Fibroblast of upper back skin (primary cell): ENCODE measurements at places on chromosomes 4 and X.

GRCh38 chrX:77453190-77453589, 6.0 kb downstream of the FGF16 start:
- DNase-seq, result no peak

GRCh38 chr4:144449611-144450010, 196.3 kb upstream of the HHIP start:
- DNase-seq, result peak; percentile 53

DNA sequence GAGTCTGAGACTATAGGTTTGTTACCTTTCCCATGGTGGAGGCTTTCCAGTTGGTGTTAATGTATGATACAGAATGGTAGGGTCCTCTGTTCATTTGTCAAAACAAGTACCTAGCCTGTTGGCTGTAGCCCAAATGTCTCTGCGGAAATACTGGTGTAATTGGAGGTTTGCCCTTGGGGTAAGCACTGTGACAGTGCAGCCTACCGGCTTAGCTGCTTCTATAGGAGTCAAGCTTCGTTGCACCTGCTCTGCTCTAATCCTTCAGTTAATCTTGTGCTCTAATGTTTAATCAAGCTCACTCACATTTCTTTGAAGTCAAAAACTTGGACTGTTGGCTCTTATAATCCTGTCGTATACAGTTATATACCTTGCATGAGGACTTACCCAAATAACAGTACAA, 203.4 kb downstream of the CCNG2 start:
- no peak for DNase-seq

GRCh38 chrX:63765712-63766111, 19.3 kb downstream of the ARHGEF9 start:
- DNase-seq, result no peak

DNA sequence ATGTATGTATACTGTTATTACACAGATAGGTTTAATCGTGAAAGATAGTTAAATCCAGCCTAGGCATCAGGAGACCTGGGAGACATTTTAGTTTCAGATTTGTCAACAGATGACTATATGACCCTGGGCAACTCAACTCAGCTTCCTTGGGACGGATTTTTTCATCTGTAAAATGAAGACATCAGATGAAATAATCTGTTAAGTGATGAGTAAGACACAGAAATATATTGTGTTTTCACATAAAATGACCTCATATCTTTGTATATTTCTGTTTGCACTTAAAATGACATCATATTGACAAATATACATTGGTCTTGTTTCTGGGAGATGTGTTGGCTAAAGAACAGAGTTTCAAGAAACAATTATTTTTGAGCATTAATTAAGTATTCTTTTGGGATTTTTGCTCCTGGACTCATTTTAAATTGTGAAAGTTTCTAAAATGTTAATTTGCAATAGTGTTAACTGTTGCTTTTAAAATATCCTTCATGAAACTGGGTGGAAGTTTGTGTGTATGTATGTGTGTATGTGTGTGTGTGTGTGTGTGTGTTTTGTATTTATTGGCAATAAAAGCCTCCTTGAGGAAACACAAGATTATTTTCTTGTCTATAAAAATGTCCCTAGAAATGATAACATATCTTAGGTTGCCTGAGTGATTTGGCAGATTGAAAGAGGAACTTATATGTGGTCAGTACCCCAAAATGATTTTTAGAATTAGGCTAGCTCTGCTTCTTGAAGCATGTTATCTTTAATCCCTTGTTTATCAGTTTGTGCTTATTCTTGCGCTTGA, 29.1 kb upstream of the MMAA start:
- DNase-seq, result no peak

DNA sequence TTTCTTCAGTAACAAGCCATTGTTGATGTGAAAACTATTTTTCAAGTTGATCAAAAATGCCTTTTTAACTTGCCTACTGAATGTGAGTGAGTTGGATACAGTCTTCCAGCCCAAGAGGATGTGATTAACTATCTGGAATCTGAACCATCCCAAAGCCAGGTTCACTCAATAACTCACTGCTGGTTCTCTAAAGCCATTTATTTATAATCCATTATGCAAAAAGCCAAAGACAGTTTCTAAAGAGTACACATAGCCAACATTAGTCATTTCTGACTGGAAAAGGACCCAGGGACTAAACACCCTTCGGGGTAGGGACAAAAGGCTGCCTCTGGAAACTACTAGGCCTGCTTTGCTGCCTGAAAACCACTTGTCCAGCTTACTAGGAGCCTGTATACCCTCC, 109.6 kb downstream of the SHROOM4 start:
- peak; percentile 59 for DNase-seq

DNA sequence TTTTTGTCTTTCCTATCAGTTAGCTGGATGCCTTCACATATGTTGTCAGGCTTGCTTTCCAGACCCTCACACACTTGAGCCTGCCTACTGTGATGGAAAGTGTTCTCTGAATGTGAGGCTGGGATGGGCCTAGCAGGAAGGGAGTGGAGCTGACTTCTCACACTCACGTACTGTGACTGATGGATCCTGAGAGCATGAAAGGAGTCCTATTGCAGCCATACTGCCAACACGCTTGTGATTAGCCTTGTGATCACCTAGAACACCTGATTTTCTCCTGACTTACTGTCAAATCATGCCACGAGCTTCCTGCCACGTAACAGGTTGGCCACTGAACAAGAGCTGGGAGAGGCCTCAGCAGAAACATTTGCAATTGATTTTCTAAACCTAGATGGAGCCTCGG, 49.9 kb downstream of the ACOX3 start:
- no peak for DNase-seq

DNA sequence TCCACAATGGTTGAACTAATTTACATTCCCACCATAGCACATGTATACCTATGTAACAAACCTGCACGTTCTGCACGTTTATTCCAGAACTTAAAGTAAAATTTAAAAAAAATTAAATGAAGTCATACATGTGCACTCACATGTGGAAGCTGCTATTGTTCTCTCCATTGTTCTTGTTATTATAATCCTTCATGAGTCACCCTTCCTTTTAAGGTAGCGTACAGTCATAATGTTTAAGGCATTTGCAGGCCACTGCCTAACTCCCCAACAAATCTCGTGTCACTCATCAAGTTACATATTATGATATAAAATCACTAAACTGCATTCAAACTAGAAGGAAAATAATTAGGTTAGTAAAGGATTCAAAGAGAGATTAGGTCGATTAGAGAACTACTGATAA, 63.6 kb downstream of the SLC7A11 start:
- peak; percentile 35 for DNase-seq

GRCh38 chr4:48015678-48016077, 803 bp downstream of the CNGA1 start:
- no peak for DNase-seq

- no peak for DNase-seq
Measured at GRCh38 chr4:175927121-175927520, 115.1 kb upstream of the GPM6A start.

DNA sequence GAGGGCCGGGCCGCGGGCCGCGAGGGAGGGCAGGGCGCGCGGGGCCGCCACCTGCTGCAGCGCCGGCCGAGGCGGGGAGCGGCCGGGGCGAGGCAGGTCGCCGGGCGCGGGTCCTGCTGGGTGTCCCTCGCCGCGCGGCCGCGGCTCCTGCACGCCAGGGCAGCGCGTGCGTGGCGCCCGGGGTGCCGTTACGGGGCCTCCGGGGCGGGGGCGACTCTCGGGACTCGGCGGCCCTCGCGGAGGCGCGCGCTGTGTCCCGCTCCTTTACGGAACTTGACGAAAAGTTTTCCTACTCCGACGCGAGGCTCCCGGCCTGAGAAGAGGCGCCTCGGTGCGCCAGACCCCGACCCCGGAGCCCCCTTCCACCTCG, 329 bp downstream of the TBC1D14 start:
- no peak for DNase-seq

GRCh38 chr4:163701916-163702315, 207.4 kb downstream of the TMA16 start:
- peak; percentile 91 for DNase-seq

DNA sequence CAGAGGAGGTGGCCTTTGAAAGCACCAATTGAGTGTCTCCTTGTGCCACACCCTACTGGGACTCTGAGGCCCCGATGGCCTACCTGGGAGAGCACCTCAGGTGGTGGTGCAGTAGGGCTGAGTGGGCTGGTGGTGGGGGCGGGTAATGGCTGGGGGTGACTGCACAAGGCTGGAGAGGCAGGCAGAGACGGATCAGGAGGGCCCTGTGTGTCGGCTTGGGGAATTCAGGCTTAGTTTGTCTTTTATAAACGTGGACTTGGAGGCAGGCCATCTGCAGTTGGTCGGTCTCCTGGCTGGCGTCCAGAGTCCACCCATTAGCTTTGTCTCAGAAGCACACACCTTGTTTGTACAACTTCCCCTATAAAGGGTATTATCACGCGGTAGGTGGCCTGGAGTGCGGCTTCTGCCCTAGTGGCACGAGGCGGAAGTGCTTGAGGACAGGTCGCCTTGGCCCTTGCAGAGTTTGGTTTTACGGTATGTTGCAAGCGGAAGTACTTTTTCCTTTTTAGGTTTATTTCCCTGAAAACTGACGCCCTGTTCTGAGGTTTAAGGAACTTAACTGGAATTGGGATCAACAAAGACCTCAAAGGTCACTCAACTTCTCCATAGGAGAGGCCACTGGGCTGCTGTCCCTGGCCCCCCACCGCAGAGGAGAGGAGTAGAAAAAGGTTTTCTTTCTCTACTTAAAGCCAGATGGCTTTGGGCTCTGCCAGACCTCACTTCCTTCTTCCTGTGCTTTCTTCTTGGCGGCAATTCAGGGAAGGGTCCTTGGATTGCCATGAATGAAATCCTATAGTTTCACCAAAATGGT, 8.0 kb downstream of the TBC1D14 start:
- DNase-seq, result no peak

- peak; percentile 79 for DNase-seq
Measured at GRCh38 chrX:110204986-110205385, 112.9 kb downstream of the AMMECR1 start.

DNA sequence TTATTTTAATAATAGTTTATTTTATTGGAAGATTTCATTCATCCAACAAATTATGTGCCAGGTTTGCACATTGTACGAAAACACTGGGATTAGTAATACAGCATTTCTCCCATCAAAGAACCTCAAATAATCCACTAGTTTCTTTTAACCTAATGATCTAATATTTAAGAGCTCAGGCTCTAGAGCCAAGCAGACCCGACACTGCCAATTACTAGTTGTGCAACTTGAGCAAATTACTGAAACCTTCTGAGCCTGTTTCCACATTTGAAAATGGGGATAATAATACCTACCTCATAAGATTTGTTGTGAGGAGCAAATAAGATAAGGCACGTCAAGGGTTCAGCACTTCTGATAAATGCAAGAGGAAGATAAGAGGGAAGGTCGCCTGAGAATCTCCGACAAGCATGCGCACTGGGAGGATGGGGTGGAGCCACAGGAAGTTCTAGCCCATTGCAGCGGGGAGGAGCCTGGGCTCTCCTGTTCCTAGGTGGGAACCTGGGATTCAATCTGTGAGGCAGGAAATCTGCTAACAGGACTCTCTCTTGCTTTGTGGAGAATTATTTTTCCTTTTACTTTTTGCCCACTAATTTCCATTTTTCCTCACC, 141.5 kb upstream of the SMAD1 start:
- no peak for DNase-seq

DNA sequence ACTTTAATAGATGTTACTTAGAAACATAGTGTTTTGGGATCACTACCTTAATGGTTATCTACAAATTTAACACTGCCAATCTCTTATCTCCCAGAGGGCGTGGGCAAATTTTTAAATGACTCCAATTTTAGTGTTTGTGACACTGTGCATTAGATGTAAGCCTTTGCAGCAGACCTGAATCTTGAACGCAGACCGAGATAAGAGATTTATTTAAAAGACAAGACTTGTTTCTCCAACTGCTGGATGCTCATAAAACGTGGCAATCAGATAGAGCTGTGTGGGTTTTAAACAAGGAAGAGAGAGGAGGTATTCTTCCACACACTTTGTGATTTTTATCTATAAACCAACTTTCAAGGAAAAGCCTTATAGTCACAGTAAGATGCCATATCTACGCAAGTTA, 252.5 kb upstream of the NR3C2 start:
- no peak for DNase-seq

- DNase-seq, result no peak
Measured at GRCh38 chr4:189032606-189033338, 893.5 kb downstream of the TRIML1 start.

DNA sequence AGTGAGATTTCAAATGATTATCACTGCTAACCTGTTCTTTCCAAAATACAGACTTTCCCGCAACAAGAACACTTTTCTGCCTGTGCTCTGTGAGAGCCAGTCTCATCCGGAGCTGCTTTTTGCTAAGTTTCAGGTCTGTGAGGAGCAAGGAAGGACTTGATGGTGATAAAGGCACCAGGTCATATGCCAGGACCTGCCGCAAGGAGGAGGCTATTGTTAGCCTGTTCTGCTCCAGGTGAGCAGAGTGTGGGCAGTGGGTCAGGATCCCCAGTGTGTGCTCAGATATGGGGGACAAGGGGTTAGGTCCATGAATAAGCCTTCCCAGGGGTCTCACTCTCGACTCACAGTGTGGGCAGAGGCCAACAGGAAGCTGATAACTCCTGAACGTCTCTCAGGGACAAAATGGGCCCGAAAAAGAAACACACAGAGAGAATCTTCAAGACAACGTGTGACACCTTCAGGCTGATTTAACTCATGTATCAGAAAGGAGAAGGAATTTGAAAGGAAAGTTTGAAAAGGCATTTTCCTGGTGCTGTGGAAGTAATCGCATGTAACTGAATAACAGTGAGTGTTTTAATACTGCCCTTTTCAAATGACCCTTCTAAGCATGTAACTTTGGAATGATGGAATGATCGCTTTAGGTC, 57.7 kb upstream of the PDLIM3 start:
- DNase-seq, result peak; percentile 29

GRCh38 chr4:174119830-174120229, 163.6 kb downstream of the FBXO8 start:
- DNase-seq, result no peak

- peak; percentile 39 for DNase-seq
Measured at GRCh38 chr4:48261281-48261680, 8.4 kb downstream of the TEC start.

DNA sequence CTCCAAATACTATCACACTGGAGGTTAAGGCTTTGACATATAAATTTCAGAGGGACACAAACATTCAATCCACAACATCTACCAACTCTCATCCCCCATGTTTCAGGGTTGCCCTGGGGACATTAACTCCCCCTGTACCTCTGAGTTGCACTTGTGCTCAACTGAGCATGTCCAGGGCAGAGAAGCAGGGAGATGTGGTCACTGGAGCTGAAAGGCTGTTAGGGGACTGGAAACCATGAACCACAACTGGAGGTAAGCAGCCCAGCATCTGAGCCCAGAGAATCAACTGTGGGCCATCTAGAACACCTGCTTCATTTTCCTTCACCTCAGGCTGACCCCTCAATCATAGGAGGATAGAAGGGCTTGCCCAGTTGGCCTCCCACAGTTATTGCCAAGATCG, 641.1 kb downstream of the MID1IP1 start:
- no peak for DNase-seq
